ENCODE measurements at places on chromosomes 5 and 9. TPM values are rescaled to one million over a fixed set of nuclear protein-coding genes. Genes with fewer than 3 reads are reported as not detected.

The TOR2A gene
- 13.8 TPM for total RNA-seq

The CD72 gene
- total RNA-seq: 125 TPM

The IL5 gene
- not detected for total RNA-seq

The PAEP gene
- not detected for total RNA-seq

The FASTKD3 gene
- total RNA-seq: 12.1 TPM

The PTPN3 gene
- 0.05 TPM for total RNA-seq

The SLIT3 gene
- not detected for total RNA-seq

The SPINK4 gene
- not detected for total RNA-seq

GRCh38 chr5:39253196-39253595, 33.8 kb upstream of the FYB1 start:
- H3K4me1 ChIP-seq: no peaks in the 10 kb centered on the region
- no peak overlapping the region for H3K4me3 ChIP-seq
- DNase-seq: no peak

- no peak overlapping the region for H3K27ac ChIP-seq
- no peak overlapping the region for H3K4me3 ChIP-seq
- DNase-seq: no peak
- H3K4me1 ChIP-seq: no peaks in the 10 kb centered on the region
Observed at GRCh38 chr5:151676719-151677118, 10.0 kb downstream of the SPARC start.

DNA sequence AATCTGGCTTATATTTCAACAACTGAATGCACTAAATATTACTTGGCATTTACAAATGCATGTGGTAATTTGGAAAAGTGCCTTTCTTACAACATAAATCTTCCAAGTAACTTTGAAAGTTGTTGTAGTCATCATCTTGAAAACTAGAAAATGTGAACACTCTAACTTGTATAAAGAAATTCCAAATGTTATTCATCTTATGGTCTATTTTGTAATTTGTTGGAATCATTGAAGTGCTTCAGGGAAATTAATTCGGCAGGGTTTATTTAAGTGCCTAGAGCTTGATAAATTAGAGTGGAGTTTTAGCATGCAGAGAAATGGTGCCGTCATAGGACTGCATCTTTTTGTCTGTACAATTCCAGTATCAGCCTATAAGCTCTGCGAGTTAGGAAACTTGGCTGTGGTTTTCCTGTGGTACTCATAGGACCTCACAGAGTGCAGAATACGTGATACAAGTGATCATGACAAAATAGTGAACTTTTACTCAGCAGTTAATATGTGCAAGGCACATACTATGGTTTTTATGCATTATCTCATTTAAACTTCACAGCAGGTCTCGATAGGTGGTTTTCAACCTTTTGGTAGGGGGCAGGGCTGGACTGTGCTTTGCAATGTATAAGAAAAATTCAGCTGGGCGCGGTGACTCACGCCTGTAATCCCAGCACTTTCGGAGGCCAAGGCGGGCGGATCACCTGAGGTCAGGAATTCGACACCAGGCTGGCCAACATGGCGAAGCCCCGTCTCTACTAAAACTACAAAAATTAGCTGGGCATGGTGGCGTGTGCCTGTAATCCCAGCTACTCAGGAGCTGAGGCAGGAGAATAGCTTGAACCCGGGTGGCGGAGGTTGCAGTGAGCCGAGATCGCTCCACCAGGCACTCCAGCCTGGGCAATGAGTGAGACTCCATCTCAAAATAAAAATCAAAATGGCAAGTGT, 79.6 kb downstream of the RAI14 start:
- DNase-seq: no peak
- peaks cover 2% of the 10 kb centered on the region for H3K4me1 ChIP-seq
- H3K27ac ChIP-seq: no peak overlapping the region

DNA sequence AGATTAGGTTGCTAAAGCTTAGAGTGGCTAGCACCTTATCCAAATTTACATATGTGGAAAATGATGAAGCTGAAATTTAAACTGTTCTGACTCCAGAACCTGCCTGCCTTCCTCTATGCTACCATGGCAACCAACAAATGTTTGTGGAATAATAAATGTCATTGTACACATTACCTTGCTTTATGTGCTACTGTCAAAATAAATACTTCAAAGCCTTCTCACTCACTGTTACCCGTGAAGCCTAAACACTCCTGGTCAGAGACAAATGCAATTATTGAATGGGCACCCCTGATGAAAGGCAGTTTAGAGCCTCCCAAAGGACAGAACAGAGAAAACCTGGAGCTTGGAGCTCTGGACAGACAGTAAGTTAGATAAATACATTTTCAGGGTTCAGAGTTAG, 158.6 kb downstream of the FAM114A2 start:
- no peak overlapping the region for H3K27ac ChIP-seq
- H3K4me1 ChIP-seq: no peaks in the 10 kb centered on the region
- no peak for DNase-seq

- no peak overlapping the region for H3K27ac ChIP-seq
- H3K4me1 ChIP-seq: peaks cover 20% of the 10 kb centered on the region
- H3K27me3 ChIP-seq: no peaks in the 10 kb centered on the region
- H3K4me3 ChIP-seq: no peak overlapping the region
Observed at GRCh38 chr5:133114933-133115310, 63.1 kb downstream of the HSPA4 start.

DNA sequence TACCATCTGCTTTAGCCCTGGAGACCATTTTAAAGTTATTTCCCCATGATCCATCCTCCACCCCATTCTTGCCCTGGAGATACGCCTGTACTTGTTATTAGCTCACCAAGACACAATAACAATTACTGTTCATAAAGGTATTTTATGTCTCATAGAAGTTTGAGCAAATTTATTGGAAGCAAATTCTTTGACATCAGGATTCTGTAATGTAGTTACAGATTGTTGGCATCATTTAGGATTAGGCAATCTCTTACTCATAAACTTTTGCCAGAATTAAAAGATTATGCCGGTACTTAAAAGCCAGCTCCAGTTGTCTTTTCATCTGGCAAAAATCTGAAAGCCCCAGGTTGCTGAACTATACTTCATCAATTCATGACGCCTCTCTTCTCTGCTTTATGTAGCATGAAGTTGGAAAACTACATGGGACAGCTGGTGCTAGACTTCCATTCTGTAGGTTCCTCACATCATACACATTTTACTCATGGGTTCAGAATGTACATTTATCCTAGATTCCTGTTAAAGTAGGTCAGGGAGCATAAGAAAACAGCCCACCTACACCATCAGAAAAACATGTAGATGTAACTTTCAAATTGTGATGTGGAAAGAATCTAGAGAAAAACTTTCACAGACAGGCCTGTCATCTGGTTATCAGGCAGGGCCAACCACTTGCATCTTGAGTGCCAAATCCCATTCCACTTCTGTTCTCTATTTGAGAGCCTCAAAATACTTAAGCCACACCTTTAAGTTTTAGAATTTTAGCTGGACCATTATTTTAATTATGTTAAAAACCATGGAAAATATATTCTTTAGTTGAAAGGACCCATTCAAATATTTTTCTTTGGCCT, 14.0 kb downstream of the ATP10B start:
- no peaks in the 10 kb centered on the region for H3K27me3 ChIP-seq
- no peak overlapping the region for H3K27ac ChIP-seq
- H3K4me3 ChIP-seq: no peak overlapping the region

- no peaks in the 10 kb centered on the region for H3K4me1 ChIP-seq
- H3K4me3 ChIP-seq: no peak overlapping the region
- H3K27ac ChIP-seq: no peak overlapping the region
- DNase-seq: no peak
Observed at GRCh38 chr9:35510754-35511428, 21.0 kb downstream of the RUSC2 start.

DNA sequence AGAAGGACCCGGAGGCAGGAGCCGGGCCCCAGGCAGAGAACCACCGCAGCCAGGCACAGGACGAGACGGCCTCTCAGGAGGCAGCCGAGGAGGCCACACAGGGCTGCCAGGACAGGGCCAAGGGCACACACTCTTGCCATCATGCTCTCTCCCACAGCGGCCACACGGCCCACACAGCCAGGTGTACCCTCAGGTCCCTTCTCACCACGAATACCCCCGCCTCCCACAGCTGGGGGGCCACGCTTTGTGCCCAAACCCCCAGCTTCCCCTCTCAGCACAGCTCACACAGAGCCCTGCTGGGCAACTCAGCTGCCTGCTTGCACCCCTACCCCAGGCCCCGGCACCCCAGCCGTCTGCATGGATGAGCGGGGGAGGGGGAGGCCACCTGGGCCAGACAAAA, 5.3 kb downstream of the SSNA1 start:
- peaks cover 17% of the 10 kb centered on the region for H3K4me1 ChIP-seq
- peaks cover 16% of the 10 kb centered on the region for H3K36me3 ChIP-seq
- no peak overlapping the region for H3K4me3 ChIP-seq
- no peaks in the 10 kb centered on the region for H3K27me3 ChIP-seq
- DNase-seq: no peak

GRCh38 chr9:105341434-105342146, 97.1 kb downstream of the SLC44A1 start:
- peaks cover 15% of the 10 kb centered on the region for H3K36me3 ChIP-seq
- no peak overlapping the region for H3K27ac ChIP-seq
- no peaks in the 10 kb centered on the region for H3K27me3 ChIP-seq
- H3K4me1 ChIP-seq: peaks cover 8% of the 10 kb centered on the region
- no peak for DNase-seq

DNA sequence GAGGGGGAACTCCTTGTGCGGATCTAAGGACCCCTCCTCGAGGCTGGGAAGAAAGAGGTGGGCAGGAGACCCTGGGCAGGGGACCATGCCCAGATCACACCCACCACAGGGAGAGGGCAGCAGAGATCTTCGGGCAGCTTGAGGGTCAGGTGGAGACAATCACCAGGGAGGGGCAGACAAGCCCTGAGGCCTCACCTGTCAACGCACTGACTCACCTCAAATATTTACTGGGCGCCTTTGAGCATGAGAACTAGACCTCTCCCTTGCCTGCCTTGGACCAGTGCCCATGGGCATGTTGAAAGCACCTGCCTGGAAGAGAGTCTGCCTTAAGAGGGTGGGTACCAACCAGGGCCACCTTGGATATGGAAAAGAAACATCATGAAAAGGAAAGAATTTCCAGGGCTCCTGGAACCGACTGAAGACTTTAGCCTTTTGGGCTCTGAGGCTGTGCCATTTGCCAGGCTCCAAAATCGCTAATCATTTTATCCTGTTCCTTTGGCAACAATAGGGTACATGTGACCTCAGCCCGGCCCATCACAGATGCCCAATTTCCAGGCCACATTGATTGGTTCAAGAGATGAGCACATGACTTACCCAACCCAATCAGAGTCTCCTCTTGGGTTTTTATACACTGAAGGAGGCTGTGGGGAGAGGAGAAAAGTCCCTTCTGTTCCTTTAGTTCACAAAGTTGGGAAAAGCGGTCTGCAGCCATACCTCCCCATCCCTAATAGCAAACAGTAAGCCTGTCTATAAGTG, 10.4 kb upstream of the SPINK4 start:
- DNase-seq: no peak
- H3K4me3 ChIP-seq: no peak overlapping the region
- no peaks in the 10 kb centered on the region for H3K36me3 ChIP-seq
- peaks cover 29% of the 10 kb centered on the region for H3K4me1 ChIP-seq
- no peak overlapping the region for H3K27ac ChIP-seq

GRCh38 chr5:94524841-94525697, 93.3 kb downstream of the KIAA0825 start:
- H3K4me3 ChIP-seq: no peak overlapping the region
- DNase-seq: no peak
- no peaks in the 10 kb centered on the region for H3K36me3 ChIP-seq

DNA sequence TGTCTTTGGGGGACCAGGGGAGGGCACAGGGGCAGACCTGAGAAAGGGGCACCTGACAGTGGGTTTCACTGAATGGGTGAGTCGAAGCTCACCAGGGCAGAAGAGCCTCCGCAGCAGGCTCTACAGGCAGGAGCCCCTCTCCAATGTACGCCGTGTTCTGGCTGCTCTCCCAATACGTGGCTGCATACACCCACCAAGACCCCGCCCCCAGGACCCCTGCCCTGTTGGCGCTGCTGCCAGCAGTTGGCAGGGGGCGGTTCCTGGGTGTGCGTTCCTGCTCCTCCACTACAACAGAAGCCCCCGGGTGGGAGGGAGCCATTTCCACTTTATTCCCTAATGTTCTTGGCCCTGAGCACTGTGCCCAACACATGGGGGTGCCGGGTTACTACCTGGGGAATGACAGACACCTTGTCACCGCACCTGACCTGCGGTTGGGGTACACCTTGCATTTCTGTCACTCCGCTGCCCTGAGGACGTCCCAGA, 30.3 kb downstream of the SARDH start:
- no peak overlapping the region for H3K27ac ChIP-seq
- DNase-seq: peak; percentile 14
- H3K4me1 ChIP-seq: peaks cover 28% of the 10 kb centered on the region
- peaks cover 2% of the 10 kb centered on the region for H3K27me3 ChIP-seq
- H3K36me3 ChIP-seq: no peaks in the 10 kb centered on the region
- H3K4me3 ChIP-seq: no peak overlapping the region

DNA sequence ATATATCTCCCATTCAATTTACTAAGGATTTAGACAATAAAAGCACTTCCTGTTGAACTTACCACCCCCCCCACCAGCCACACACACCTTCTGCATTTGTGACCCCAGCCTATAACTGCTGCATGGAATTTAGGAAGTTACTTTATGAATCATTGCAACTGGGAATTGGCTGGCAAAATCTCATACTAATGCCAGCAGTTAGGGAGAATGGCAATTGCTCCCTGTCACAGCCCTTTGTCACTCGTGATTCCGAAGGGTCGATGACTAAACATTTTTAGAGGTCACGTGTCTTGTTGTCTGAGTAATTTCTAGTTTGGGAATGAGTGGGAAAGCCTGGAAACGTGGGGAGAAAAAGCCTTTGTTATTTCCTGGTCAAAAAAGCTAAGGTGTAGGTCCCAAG, 46.6 kb upstream of the PCA3 start:
- H3K4me3 ChIP-seq: no peak overlapping the region
- H3K27ac ChIP-seq: no peak overlapping the region
- no peaks in the 10 kb centered on the region for H3K36me3 ChIP-seq
- peaks cover 2% of the 10 kb centered on the region for H3K4me1 ChIP-seq
- DNase-seq: no peak

DNA sequence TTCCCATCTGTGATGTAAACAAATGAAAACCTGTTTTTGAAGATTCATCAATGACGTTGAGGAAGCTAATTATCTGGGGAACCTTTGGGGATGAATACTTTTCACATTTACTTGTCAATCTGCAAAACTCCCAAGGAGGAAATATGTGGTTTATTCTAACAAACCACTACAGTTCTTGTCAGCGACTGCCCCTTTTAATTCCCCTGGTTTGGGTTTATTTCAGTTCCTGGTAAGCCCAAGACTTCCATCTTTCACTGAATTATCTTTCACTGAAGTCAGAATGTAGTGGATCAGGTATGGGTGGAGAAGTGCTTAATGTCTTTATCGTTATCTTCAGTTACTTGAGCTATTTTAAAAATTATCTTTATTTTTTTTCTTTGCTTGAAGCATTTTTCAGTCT, 40.2 kb downstream of the TLR4 start:
- peaks cover 33% of the 10 kb centered on the region for H3K27me3 ChIP-seq
- no peaks in the 10 kb centered on the region for H3K36me3 ChIP-seq
- DNase-seq: no peak
- no peak overlapping the region for H3K4me3 ChIP-seq
- H3K27ac ChIP-seq: no peak overlapping the region

All from activated B cell treated with CpG ODN at 0.5 μM for 24 hours (primary cell).